ENCODE measurements at places on chromosomes 3 and 15.

DNA sequence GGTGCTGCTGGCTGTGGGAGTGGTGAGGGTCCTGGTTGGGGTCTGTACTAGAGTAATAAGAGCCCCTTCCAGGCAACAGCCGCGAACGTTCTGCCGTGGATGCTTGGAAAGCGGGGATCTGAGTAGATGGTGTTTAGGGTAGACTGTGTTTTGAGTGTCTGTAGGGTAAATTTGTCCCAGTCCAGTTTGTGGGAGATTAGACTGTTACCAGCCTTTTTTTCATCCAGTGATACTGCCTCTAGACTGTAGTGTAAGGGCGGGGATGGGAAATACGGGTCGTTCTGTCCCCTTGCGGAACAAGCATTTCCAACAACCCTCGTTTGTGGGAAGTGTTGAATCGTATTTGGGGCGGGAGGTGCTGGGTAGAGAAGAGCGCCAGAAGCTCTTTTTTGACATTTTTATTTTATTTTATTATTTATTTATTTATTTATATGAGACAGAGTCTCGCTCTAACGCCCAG, 424 bp downstream of the HAUS2 start:
- no peak for DNase-seq

DNA sequence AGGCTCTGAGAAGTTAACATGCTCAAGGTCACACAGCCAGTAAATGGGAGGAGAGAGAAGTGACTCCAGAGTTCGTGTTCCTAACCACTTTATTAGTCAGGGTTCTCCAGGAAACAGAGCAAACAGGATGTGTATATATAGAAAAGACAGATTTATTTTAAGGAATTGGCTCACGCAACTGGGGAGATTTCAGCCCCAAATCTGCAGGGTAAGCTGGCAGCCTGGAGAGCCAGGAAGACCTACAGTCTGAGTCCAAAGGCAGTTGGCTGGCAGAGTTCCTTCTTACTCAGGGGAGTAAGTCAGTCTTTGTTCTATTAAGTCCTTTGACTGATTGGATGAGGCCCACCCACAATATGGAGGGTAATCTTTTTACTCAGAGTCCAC, 118.2 kb upstream of the PROK2 start:
- DNase-seq: no peak

DNA sequence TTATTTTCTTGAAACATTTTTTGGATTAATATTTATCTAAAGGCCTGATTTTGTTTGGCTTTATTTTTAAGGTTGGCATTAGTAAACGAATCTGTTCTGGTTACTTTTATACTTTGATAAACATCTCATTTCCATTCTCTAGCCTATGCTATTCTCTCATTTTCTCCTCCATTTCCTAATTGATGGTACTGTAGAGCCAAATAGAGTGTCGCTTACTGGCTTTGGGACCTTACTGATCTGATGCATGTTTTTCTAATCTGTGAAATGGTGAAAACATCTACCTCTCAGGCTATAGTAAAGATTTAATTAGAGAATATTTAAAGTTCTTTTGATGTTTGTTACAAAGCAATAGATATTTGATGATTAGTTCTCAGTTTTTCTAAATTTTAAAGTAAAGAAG, 1.6 kb downstream of the LNP1 start:
- DNase-seq: no peak

GRCh38 chr15:49101536-49101935, 53.9 kb downstream of the COPS2 start:
- DNase-seq: no peak

GRCh38 chr3:9862391-9863057, 17.5 kb downstream of the CIDEC start:
- DNase-seq: no peak

- no peak for DNase-seq
Observed at GRCh38 chr3:69011096-69011730, 2.3 kb downstream of the EOGT start.

GRCh38 chr3:149466192-149466591, 8.3 kb upstream of the TM4SF4 start:
- DNase-seq: no peak

- no peak for DNase-seq
Observed at GRCh38 chr15:71390096-71390495, 274.8 kb downstream of the THSD4 start.

GRCh38 chr3:174529298-174529697, 329.8 kb upstream of the NAALADL2 start:
- no peak for DNase-seq

DNA sequence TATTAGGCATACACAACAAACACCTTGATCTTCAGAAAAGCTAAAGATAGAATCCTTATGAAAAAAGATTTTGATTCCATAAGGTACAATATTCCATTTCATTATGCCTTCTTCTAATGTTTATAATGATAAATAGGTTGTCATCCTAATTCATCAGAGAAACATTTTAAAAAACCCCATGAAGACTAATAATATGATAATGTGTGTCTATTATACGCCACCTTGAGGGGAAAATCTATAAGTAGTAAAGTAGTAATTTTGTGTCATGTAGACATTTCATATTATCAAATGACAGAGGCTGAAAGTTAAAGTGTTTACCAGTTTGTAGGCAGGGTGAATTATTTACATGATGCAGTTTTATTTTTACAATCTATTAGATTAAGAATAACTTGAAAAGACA, 524.3 kb downstream of the GBE1 start:
- no peak for DNase-seq

- DNase-seq: no peak
Observed at GRCh38 chr3:133833880-133834620, 28.4 kb downstream of the SRPRB start.

DNA sequence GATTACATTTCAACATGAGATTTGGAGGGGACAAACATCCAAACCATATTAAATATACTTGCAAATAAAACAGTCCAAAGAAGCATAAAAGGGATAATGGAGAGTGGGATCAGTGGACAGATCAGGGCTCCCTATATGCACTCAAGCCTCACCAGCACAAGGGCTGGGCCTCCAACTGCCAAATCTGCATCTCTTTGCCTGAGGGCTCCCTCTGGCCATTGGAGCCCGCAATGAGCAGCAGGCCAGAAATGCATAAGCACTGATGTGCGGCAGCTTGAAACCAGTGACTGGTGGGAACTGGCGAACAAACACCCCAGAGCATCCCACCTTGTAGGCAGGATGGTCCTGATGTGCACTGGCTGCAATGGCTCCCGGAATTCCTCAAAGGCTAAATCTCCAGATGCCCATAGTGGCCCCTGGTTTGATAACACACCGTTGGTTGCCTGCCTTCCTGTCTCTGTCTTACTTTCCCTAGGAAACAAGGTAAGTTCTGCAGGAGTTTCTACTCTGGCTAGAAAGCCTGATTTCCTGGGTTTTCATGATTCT, 55.9 kb upstream of the POMGNT2 start:
- DNase-seq: no peak

GRCh38 chr3:60598671-60599070, 652.6 kb downstream of the FHIT start:
- no peak for DNase-seq

DNA sequence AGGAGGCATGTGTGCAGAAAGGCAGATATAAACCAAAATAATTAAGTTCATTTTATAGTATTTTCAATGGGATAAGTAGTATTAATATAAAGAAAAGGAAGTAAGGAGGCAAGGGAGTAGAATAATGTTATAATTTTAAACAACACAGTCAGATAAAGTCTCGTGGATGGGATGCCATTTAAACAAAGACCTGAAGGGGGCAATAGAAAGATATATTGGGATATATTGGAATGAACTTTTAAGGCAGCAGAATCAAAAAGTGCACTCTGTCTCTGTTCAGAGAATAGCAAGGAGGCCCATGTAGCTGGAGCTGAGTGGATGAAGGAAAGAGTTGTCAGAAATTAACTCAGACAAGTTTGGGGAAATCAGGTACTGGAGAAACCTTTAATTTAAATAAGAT, 158.7 kb downstream of the CGGBP1 start:
- no peak for DNase-seq

- no peak for DNase-seq
Observed at GRCh38 chr3:152256851-152257562, 11.7 kb upstream of the MBNL1 start.
